Cortex of kidney (tissue), 1 donor: ENCODE measurements at places on chromosomes 12 and 14.

- no peak for DNase-seq
Observed at GRCh38 chr14:90500665-90501370, 104.0 kb downstream of the CALM1 start.

- no peak for DNase-seq
Observed at GRCh38 chr12:67155863-67156262, 113.3 kb upstream of the CAND1 start.

DNA sequence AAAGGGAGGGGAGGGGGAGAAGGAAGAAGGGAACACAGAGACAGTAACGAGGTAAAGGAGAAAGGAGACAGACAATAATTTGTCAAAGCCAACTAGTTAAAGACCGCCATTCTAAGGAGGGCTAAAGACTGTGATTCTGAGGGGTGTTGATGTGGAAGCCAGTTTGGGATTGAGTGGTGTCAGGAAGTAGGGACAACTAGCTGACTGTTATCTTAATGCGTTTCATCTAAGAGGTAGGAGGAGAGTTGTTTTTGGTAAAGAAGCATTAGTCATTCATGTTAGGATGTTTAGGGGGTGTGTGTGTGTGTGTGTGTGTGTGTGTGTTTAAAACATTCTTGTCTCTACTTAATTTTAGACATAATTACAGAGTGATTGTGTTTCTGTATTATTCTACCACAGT lies 95.0 kb downstream of the INSM2 start:
- no peak for DNase-seq

DNA sequence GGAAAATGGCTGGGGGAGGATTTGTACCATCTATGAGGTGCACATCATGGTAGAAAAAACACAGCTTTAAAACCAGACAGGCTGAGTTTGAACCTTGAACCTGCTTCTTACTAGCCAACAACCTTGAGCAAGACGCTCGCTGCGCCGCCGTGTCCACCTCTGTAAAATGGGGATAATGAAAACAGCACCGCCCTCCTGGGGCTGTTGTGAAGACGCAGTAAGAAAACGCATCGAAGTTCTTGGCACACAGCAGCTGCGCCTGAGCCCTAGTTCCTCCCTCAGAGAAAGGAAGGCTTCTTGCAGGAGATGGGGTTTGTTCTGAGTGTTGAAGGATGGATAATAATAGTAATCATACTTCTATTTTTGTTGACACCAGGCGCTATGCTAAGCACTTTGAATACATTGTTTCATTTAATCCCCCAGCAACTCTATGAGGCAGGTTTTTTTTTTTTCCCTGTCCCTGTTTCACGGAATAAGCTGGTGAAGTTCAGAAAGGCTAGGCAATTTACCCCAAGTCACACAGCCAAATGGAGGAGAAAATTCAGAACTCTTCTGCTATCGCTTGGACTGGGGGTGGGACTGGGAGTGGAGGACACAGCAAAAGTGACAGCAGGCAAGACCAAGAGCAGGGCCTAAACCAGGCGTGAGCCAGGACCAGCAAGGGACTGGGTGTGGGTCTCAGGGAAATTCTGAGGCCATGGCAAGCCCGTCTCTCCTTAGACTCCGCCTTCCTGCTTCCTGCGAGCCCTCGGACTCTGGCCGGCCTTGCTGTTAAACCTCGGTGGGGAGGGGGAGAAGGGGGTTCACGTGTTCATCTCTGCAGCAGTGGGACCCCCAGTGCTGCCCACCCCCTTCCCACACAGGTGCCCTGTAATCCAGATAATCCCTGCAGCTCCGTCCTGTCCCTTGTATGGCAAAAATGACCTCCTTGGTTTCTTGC lies 97.5 kb downstream of the LRRC74A start:
- no peak for DNase-seq

DNA sequence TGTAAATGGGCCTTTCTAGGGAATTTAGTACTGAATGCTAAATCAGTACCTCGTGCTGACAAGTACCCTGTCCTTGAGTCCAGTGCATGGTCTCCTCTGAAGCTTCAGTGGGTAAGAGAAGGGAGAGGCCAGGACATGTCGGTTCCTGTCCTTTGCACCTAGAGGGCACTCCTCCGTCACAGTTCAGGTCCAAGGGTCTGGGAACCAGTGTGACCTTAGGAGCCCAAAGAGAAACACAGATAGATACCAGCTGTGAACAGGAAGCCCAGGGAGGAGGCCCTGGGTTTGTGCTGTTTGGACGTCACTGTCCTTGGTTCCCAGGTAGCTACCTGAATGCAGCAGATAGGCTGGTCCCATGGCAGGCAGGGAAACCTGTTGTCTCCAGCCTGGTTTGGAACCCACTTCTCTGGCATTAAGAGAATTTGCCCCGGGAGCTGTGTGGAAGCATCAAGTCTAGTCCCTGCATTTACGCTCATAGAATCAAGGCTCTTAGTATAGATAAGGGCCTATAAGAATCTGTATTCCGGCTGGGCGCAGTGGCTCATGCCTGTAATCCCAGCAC lies 3.9 kb upstream of the FGF23 start:
- DNase-seq: no peak

DNA sequence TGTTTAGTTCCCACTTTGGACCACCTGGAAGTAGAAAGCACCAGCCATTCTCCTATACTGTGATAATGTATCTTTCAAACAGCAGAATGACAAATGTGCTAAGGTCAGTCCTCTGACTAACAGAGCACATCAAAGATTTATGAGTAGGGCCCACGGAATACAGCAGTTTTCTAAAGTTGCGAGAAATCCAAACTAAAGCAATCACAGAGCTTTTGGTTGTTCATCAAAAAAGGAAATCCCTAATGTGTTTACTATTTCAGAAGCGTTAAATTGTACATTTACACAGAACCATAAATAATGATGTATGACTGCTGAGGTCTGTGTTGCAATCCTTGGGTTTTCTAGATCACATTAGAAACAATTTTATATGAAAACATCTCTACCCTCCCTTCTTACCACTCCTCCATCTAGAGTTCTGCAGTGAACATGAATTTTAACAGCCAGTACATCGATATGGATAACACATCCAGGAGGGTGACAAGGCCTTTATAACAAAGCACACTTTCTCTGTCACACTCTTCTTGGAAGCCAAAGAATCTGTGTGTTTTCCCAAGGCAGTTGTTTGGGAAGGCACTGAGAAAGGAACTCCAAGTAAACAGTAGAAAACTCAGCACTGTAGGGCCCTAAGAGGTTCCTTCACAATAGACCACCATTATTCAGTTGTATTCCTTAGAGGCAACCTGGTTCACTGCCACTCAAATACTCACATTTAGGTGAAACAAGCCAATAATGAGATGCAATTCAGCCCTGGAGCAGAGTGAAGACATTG lies 7.3 kb downstream of the KITLG start:
- no peak for DNase-seq

DNA sequence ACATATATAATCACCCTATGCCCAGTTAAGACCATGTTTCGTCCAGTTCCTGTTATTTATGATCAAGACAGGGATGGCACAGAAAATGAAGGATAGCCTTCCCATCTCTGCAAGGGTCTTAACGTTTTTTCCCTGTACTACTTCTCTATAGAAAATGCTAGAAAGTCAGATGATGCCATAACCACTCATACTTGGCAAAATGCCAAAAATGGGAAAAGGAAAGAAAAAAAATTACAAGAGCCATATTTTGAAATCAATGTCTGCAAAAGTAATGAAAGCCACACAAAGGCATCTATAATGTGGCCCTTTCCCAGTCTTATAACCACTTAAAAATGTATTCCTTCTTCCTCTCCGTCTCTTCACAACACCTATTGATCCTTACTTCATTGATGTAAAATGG lies 1.8 kb upstream of the MYL6B start:
- no peak for DNase-seq

GRCh38 chr14:88791629-88792472 lies 902 bp downstream of the EML5 start:
- DNase-seq: no peak

- DNase-seq: no peak
Observed at GRCh38 chr12:44968965-44969364, 81.9 kb downstream of the DBX2 start.

GRCh38 chr14:82855912-82856391 lies 1322.3 kb upstream of the SEL1L start:
- no peak for DNase-seq

DNA sequence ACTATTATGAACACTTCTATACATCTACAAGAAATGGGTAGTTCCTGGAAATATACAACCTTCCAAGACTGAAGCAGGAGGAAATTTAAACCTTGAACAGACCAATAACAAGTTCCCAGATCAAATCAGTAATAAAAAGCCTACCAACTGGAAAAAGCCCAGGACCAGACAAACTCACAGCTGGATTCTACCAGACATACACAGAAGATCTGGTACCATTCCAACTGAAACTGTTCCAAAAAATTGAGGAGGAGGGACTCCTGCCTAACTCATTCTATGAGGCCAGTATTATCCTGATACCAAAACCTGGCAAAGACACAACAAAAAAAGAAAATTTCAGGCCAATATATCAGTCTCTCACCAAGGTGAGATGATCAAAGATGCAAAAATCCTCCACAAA lies 189.4 kb downstream of the RPS29 start:
- no peak for DNase-seq

DNA sequence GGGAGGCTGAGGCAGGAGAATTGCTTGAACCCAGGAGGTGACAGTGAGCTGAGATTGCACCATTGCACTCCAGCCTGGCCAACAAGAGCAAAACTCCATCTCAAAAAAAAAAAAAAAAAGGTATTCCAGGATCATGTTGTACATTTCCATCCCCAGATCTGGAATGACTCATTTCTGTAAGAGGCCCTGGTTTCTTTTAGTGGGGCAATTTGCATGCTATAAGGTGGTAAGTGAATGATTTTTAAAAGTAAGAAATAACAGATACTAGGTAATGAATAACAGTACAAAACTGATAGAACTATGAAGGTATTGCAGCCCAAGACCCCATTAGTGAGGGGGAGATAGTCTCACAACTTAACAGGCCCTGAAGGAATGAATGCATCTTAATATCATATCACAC lies 17.7 kb upstream of the ADCK1 start:
- DNase-seq: no peak

DNA sequence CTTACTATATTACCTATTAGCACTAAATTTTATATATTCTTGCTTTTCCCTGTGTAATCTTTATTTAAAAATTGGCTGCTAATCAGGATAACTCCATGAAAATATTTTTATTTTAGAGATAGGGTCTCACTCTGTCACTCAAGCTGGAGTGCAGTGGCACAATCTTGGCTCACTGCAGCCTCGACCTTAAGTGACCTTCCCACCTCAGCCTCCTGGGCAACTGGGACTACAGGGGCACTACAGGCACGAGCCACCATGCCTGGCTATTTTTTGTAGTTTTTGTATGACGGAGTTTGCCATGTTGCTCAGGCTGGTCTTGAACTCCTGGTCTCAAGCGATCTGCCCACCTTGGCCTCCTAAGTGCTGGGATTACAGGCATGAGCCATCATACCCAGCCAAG lies 32.4 kb upstream of the VCPKMT start:
- no peak for DNase-seq

GRCh38 chr12:27778206-27778605 lies 1.8 kb upstream of the KLHL42 start:
- DNase-seq: no peak

GRCh38 chr12:17344649-17345048 lies 738.7 kb upstream of the LMO3 start:
- DNase-seq: no peak

GRCh38 chr12:111099186-111099585 lies 178.8 kb upstream of the MYL2 start:
- no peak for DNase-seq

- DNase-seq: no peak
Observed at GRCh38 chr12:805022-805632, 52.7 kb downstream of the WNK1 start.

DNA sequence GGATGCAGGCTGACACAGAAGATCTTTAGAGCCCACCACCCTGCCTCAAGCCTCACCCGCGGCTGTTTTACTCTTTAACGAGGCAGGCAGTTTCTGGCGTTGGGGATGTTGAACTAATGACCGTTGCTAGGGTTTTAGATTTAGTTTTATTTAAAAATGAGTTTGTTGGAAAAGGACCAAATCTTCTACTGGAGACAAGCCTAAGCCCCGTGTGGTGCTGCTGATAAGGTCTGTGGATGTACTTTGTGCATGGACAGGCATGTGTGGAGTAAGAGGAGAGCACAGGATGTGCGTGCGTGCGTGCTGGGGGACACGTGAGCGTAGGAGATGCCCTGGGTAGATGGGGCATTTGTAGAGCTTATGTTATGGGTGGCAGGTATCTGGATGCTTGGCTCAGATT lies 5.7 kb downstream of the NTF3 start:
- no peak for DNase-seq

- no peak for DNase-seq
Observed at GRCh38 chr12:72084880-72085279, 146.2 kb downstream of the TPH2 start.

- no peak for DNase-seq
Observed at GRCh38 chr12:66269757-66270383, 32.4 kb upstream of the HELB start.

DNA sequence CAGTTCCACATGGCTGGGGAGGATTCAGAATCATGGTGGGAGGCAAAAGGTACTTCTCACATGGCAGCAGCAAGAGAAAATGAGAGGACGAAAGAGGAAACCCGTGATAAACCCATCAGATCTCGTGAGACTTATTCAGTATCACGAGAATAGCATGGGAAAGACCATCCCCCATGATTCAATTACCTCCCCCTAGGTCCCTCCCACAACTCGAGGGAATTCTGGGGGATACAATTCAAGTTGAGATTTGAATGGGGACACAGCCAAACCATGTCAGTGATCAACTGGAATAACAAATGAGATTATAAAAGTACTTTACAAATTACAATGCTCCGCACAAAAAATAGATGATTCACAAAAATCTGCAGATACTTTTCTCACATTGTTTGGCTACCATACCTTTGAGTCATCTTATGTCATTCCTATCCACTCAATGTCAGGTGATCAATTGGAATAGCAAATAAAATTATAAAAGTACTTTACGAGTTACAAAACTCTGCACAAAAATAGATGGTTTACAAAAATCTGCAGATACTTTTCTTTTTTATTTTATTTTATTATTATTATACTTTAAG lies 338.9 kb downstream of the C12orf50 start:
- DNase-seq: no peak

DNA sequence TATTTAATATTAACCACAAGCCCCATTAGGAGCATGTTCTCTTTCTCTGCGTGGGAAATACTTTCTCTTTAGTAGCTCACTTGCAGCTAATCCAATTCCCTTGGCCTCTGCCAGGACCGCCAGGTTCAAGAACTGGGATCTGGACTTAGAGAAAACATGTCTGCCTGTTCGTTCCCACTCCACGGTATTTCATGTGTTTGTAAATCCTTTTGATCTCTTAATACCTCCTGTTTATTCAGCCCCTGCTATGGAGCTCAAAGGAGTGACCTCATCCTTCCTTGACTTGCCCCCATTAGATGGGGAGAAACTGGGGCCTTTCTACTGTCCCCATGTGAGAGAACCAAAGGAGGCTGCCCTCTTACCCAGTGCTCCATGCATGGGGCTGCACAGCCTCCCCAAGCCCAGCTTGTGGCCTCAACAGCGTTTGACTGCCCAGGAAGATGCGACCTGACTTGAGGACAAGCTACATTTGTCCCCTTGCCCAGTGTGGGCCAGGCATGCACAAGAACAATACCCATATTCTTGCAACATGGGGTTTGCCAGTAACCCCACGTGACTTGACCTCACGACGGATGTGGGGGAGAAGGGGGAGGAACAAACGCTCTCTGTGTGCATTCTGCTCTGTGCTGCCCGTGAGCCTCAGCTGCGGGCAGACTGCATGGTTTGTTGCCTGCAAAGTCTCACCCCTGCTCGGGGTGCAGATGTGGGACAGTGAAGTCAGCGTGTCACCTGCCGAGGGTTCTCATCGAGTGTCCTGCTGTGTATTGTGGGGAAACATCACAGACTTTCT lies 30.3 kb downstream of the CD9 start:
- no peak for DNase-seq
